Calu3 (cell line): ENCODE measurements at places on chromosomes 6 and 20. TPM values are rescaled to one million over a fixed set of nuclear protein-coding genes. Genes with fewer than 3 reads are reported as not detected.

Gene RIMS4
- total RNA-seq: 0.40 and 0.91 TPM in 2 replicates

Gene ERVFRD-1
- not detected in 2 replicates for total RNA-seq

GRCh38 chr6:137309078-137309762 is 90.0 kb upstream of the IFNGR1 start:
- no peaks in the 10 kb centered on the region for H3K36me3 ChIP-seq
- H3K27ac ChIP-seq: no peak overlapping the region
- H3K27me3 ChIP-seq: no peaks in the 10 kb centered on the region
- DNase-seq: peak; percentile 76
- peaks cover 19% of the 10 kb centered on the region for H3K4me1 ChIP-seq

GRCh38 chr20:3785240-3786125 is 1.1 kb downstream of the CENPB start:
- no peak for DNase-seq
- H3K27ac ChIP-seq: no peak overlapping the region
- H3K36me3 ChIP-seq: peaks cover 42% of the 10 kb centered on the region
- peaks cover 5% of the 10 kb centered on the region for H3K27me3 ChIP-seq
- peaks cover 27% of the 10 kb centered on the region for H3K4me1 ChIP-seq
- peak overlapping the region; percentile 50 for H3K4me3 ChIP-seq

DNA sequence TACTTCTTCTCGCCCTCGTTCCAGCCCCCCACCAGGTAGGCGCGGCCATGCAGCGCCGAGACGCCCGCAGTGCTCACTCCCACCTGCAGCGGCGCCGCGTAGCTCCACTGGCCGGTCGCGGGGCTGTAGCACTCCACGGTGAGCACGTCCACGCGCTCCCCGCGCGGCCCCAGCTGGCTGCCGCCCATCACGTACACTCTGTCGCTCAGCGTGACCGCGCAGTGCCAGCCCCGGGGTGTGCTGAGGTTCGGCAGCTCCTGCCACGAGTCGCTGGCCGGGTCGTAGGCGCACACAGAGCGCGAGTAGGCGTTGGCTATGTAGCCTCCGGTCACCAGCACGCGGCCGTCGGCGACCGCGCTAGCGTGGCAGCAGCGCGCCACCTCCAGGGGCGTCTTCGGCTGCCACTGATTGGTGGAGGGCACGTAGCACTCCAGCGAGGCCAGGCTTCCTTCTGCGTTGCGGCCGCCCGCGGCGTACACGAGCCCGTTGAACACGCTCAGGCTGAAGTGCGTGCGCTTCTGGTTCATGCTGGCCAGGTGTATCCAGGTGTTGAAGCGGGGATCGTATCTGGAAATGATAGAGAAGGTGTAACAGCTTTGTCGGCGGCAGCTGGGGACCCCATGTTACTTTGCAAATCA is 13.7 kb downstream of the KLHL31 start:
- H3K27me3 ChIP-seq: no peaks in the 10 kb centered on the region
- H3K27ac ChIP-seq: peak overlapping the region; percentile 95
- H3K4me1 ChIP-seq: peaks cover 23% of the 10 kb centered on the region
- peak overlapping the region; percentile 100 for H3K4me3 ChIP-seq
- H3K36me3 ChIP-seq: peaks cover 18% of the 10 kb centered on the region

DNA sequence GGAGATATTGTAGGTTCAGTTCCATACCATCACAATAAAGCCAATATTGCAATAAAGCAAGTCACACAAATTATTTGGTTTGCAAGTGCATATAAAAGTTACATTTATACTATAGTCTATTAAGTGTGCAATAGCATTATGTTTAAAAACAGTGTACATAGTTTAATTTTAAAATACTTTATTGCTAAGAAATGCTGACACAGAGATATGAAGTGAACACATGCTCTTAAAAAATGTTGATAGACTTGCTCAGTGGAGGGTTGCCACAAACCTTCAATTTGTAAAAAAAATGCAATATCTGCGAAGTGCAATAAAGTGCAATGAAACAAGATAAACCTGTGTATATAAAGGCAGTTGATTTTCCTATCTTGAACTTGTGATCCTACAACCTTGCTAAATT is 161.5 kb downstream of the PRDM13 start:
- no peaks in the 10 kb centered on the region for H3K36me3 ChIP-seq
- no peaks in the 10 kb centered on the region for H3K4me1 ChIP-seq
- DNase-seq: no peak
- no peak overlapping the region for H3K27ac ChIP-seq
- no peaks in the 10 kb centered on the region for H3K27me3 ChIP-seq
